ENCODE measurements at places on chromosomes 1 and 21.

- DNase-seq = peak; percentile 42
Measured at GRCh38 chr1:156608981-156609380, 7.7 kb upstream of the GPATCH4 start.

GRCh38 chr1:31781756-31782371 is 17.7 kb upstream of the ADGRB2 start:
- DNase-seq = no peak

DNA sequence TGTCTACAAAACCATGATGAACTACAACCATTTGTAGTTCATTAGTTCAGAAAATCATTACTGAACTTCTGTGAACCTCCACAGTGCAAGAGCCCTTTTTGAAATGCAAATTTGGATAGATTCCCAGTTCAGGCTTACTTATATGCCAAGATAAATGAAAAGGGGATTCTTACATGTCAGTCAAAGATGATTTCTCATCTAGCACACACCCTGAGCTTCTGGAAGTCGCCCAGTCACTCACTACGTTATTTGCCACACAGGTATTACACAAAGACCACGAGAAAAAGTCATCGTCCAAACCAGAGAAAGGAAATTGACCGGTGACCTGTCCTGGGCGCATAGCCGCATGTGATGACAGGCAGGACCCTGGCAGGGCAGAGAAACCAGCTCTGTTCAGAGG is 41.8 kb downstream of the ETS2 start:
- DNase-seq = no peak

DNA sequence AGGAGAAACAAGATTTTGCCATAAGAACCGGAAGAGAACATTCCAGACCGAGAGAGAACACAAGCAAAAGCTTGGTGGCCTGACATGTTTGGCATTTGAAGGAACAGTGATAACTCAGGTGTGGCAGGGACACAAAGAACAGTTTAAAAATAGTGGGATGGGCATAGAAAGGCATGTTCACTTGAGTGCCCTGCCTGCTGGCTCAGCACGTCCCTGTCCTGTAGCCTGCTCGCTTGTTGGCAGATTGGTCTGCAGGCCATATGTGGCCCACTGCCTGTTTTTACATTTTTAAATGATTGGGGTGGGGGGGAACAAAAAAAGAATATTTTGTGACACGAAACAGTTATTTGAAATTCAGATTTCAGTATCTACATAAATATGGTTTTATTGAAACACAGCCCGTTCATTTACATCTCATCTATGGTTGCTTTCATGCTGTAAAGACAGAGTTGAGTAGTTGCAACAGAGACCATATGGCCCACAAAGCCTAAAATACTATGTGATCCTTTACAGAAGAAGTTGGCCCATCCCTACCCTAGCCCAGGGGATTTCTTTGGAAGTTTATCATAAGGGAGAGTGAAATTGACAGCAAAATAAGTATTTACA is 100.7 kb downstream of the RGL1 start:
- DNase-seq = no peak

GRCh38 chr1:72357411-72357810 is 75.1 kb upstream of the NEGR1 start:
- DNase-seq = no peak

DNA sequence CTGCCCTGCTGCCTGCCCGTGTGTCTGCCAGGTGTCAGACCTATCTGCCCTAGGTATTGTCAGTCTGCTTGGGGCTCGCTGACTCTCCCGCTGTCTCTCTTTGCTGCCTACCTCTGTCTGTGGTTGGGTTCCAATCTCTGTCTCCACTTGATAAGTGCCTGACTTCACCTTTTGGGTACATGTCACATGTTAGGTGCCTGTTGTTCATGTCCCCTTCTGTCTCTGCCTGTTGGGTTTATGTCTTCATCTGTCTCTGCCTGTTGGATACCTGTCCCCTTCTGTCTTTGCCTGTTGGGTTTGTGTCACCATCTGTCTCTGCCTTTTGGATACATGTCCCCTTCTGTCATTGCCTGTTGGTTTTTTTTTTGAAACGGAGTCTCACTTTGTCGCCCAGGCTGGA is 14.6 kb downstream of the RPS6KA1 start:
- no peak for DNase-seq

GRCh38 chr1:16727190-16728111 is 12.9 kb upstream of the RNU1-4 start:
- DNase-seq = no peak

- DNase-seq = no peak
Measured at GRCh38 chr1:12168451-12169160, 1.8 kb downstream of the TNFRSF1B start.

DNA sequence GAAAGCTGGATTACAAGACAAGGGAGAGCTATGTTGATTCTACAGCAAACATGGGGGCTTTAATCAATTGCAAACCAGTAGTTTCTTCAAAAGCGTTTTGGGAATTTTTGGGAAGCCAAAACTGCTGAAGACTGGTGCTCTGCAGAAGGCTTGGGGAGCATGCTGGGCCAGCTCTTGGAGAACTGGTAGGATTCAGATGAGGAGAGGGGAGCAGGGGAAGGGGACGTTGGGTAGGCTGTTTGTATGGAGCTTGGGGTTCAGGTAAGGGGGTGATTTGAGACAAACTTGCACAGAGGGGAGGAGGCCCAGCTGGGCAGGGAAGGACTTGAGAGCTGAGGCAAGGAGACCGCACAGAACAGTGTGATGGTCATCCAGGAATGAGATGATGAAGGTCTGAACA is 2.6 kb upstream of the MYOG start:
- DNase-seq = no peak

DNA sequence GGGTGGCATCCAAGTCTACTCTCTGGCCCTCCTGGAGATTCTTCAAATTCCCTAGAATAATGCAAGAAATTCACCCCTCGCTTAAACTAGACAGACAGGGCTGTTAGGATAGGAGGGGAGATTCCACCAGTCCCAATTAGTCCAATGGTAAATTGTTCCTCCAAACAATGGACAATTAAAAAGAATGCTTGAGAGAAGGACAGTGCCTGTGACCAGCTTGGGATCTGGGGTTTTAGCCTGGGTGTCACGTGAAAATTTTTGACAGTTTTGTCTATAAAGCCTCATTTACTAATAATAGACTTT is 177.7 kb upstream of the RAB4A start:
- no peak for DNase-seq

DNA sequence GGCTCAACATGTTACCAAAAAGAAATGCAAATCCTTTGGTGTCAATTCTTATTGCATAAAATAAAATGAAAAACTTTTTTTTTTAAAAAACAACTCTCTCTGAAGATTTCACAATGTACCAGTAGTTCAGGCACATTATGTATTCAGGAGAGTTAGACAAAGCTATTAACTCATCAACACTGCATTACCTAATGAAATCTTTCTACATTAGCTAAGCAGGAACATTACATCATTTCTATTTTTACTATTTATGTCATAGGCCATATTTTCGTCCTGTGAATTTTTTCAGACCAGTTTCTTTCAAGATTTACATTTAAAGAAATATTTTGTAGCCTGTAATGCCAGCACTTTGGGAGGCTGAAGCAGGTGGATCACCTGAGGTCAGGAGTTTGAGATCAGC is 366.2 kb downstream of the USH2A start:
- DNase-seq = no peak

DNA sequence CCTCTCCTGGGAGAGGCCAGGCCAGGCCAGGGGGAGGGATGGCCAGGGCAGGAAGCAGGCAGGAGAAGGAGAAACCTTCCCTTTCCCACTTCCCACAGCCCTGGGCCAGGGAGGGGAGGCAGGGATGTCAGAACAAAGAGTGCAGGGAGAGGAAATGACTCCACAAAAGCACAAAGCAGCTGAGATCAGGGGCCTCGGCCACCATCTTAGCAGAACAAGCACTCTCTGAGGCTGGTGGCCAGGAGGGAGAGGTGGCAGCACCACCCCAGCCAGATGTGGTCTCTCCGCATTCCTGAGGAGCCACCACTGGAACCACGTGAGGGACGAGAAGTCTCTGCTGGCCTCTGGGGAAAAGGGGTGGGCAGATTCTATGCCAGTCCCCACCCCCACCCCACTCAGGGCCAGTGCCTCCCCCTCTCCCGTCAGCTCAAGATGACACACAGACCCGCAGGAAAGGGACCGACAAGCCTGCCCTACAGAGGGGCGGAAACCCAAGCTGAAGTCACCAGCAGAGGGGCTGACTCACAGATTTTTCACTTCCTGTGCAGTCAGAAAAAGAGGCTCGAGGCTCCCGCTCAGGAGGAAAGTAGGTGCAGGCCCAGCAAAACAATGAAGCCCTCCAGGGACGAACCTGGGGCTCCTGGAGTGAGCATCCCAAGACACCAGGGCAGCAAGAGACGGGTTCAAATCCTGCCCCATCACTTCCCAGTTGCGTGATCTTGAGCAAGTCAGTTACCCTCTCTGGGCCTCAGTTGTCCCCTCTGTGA is 24.1 kb upstream of the ALDH4A1 start:
- no peak for DNase-seq

DNA sequence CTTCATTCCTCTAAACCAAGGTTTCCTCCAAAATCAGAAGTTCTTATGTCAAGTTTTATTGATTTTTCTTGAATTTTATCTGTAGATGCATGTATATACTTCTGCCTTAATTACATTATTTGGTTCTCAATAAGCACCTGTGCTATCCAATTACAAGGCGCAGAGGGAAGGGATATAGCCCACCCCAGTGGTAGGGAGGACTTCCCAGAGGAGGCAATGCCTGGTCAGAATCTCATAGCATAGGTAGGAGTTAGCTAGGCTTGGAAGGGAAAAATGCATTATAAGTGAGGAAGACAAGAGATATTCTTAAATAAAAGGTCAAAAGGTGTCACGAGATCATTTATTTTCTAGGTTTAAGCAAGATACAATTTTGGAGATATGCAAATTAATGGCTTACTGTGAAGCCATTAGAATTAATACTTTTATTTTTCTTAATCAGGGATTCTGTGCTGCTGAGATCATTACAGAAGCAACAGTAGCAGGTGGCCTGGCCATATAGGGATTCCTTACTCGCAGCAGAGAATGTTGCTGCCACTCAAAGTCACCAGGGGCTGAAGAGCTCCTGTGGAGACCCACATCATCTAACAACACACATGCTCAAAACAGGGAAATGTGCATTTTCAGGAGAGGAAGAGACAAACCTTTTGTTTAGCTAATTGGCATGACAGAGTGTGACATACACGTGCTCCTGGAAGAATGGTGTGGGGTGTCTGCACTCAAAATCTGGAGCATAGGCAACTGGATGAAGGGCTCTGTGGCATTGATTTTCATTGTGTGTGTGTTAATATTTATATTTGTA is 178.3 kb downstream of the ATG4C start:
- no peak for DNase-seq

DNA sequence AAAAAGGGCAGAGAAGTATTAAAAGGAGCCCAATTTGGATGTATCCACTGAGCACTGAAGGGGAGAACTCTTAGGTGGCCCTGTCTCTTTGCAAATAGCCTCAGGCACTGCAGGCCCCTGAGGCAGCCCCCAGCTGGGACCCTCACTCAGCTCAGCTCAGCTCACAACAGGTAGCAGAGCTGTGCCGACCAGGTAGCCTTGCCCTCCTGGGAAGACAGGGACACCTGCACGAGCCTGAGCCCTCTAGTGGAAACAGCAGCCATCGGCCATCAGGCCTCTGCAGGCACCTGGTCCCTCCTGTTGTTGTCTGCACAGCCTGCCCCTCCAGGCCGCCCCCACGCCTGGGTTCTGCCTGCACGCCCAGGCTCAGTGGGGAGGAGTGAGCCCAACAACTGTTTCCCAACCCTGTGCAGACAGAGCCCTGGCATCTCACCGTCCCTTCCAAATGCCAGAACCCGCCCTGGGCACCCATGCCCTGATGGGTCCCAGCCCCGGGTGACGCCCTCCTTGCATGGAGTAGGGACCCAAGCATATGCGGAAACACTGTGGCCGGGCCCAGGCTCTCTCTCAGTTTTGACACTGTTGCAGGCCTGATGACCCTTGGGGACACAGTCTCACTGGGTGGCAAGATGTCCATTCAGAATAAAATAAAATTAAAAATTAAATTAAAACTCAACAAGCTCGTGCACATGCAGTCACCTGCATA is 60.0 kb upstream of the AJAP1 start:
- DNase-seq = no peak

DNA sequence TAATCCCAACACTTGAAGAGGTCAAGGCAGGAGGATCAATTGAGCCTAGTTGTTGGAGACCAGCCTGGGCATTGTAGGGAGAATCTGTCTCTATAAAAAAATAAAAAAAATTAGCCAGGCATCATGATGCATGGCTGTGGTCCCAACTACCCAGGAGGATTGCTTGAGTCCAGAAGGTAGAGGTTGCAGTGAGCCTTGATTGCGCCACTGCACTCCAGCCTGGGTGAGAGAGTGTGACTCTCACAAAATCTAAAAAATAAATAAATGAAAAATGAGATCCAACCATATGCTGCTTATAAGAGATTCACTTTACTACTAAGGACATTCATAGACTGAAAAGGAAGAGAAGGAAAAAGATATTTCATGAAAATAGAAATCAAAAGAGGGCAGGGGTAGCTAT is 47.1 kb upstream of the HP1BP3 start:
- DNase-seq = no peak

GRCh38 chr1:19220991-19221390 is 10.9 kb upstream of the UBR4 start:
- no peak for DNase-seq

DNA sequence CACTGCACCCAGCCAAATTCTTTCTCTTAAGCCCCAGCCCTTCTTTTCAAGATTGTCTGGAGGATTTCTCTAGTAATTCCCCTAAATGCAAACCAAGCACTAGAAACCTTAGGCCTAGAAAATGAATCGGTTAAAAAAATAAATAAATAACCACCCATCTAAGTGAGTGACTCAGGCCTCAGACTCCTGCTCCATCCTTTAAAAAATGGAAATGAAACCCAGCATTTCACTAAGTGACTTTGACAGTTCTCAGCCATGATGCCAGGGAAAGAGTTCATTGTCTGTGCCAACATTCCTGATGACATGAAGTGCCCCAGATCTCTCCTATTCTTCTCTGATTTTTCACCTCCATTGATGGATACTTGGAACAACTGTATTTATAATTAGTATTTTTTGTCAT is 415.2 kb upstream of the DAB1 start:
- DNase-seq = no peak

All from NCI-H1092 (cell line).